Amygdala (tissue), 56 donors: ENCODE measurements at places on chromosomes 7 and 10.

- DNase-seq, result peak; percentile 37
These were observed 1.3 kb downstream of the MBLAC1 start for GRCh38 chr7:100127866-100128636.

- no peak for DNase-seq
These were observed 35.8 kb upstream of the NPSR1 start for GRCh38 chr7:34622182-34622581.

DNA sequence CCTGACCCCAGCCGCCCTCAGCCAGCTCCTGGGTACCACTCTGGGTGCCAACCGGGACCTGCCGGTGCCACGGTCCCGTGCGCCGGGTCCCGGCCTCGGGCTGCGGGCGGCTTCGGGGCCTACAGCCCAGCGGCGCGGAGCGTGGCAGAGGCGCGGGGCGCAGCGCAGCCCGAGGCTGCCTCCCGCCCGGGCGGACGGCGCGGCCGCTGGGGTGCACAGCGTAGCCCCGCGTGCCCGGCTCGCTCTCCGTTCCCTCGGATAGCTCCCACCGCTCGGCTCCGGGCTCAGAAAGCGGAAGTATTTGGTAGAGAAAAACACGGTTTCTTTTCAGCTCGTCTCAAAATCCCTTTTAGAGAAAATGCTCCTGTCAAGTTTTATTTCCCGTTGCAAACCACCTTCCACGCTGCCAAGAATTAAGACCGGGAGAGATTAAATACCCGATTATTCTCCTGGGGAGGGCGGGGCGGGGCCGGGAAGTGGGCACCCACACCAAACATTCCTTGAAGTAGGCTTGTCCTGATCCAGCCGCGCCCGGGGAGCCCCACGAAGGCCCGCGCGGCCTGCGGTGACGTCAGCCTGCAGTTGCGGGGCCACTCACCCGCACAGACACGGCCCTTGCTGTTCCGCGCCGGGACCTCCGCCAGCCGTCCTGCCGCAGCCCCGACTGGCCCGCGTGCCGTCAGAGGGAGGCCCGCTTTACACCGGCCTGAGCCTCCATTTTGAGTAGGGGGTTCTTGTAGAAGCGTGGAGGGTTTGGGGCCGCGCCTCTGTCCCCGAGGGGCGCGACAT, 7.2 kb downstream of the HOXA13 start:
- no peak for DNase-seq

- DNase-seq, result no peak
These were observed 12.2 kb downstream of the TAS2R60 start for GRCh38 chr7:143455491-143455890.

- no peak for DNase-seq
These were observed 15.9 kb downstream of the HYCC1 start for GRCh38 chr7:22997871-22998518.
